H9 (cell line): ENCODE measurements at places on chromosomes 6 and 20.

- DNase-seq, result peak; percentile 59
These were observed 140.1 kb downstream of the KLHL32 start for GRCh38 chr6:97064578-97064977.

GRCh38 chr6:159899994-159900745 lies 9.4 kb downstream of the MAS1 start:
- DNase-seq, result no peak

DNA sequence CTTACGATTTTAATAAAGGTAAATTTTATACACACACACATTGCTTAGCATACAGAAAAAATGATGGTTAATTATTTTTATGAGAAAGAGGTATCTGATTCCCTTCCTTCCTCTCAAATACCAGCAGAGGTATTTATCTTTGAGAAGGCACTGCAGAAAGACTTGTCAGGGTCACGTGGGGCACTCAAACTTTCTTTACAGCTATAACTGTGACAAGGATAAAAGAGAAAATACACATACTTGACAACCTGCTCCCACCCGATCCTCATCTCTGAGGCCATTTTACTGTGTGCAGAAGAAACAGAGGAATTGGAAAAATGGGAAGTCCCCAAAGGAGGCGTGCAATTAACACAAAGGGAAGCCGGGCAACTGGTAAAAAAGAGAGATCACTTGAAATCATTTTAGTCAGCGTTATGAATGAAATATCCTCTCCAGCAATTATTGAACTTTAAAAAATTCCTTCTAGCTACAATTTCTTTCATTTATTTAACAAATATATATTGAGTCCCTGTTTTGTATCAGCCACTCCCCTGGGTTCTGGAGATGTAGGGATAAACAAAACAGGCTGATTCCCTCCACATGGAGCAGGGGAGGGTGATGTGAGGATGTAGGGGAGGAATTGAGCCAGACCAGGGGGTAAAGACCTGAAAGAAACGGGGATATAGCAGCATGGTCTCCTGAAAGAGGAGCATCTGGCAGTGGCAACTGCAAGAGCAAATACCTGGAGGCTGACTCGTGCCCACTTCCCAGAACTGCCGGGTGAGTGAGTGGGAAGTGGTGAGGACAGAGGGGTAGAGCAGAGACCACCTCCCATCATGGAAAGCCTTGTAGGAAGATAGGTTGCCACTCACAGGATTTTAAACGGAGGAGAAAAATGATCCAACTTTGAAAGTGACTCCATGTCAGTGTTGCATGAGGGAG lies 510.3 kb downstream of the KIF16B start:
- DNase-seq, result no peak

DNA sequence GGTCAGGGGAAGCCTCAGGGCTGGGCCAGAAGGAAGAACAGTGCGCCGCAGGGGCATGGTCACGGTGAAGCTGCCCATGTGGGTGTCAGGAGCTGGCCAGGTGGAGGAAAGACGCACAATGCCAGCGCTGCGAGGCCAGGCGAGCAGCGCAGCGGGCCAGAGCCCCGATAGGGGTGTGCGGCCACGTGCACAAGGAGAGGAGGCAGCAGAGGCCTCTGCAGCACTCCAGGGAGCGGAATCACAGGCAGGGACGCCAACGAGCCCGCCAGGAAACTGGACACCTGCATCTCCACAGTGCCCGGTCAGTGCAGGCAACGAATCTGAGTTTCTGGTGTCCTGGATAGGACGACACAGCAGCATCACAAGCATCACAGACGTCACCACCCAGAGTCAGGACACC lies 35.7 kb downstream of the TAF4 start:
- DNase-seq, result no peak

DNA sequence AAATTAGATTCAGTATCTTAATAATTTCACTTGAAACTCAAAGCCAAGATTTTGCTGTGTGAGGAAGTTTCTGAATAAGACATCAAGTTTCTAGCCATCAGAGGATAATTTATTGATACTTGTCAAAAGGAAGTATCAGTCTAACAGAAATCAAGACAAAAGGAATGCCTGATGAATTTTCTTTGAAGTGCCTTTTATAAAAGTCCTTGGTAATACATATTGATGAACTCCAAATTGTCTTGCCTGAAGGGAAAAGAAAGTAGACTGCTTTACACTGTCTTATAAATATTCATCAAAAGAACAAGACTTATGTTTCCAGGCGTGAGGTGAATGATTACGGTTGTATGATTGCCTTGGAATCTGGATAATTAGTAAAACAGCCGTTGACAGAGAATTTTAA lies 986.0 kb upstream of the MAP3K7 start:
- no peak for DNase-seq

- DNase-seq, result no peak
These were observed 16.5 kb upstream of the FOXQ1 start for GRCh38 chr6:1295420-1295819.

- DNase-seq, result no peak
These were observed 14.9 kb upstream of the RFPL4B start for GRCh38 chr6:112332274-112332673.

DNA sequence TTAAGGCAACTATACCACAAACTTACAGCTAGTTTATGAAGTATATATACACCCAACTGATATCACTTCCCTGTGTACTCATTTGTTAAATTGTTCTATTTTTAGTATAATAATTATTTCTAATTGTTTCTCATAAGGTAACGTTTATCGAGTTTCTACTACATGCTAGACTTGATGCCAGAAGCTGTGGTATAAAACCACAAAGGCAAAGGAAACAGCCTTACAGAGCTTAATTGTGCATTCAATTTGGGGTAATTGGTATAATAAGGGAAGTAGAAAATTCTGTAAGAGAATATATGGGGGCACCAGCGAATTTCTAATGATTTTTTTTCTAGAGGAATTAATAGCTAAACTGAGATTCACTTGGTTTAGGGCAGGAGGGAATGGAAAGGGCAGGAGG lies 183.9 kb downstream of the GRM1 start:
- DNase-seq, result no peak

DNA sequence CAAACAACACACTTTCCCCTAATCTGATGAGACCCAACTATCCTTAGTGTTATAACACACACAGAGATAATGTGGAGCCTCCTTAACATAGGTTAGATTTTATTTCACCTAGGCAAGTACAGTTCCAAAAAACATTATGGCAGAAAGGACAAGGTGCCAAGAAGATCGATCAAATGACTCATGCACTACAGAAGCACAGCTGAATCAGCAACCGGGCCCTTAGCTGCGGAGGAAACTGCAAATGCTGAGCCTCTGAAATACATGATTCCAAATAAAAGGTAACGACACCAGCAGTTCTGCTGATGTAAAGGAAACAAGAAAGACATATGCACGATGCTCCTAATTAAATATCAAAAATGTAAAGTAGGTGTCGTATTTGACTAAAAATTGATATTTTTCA lies 19.9 kb upstream of the MUC21 start:
- no peak for DNase-seq

GRCh38 chr20:53800883-53801604 lies 207.4 kb upstream of the ZNF217 start:
- no peak for DNase-seq

GRCh38 chr6:166192136-166192535 lies 24.5 kb upstream of the TBXT start:
- no peak for DNase-seq

DNA sequence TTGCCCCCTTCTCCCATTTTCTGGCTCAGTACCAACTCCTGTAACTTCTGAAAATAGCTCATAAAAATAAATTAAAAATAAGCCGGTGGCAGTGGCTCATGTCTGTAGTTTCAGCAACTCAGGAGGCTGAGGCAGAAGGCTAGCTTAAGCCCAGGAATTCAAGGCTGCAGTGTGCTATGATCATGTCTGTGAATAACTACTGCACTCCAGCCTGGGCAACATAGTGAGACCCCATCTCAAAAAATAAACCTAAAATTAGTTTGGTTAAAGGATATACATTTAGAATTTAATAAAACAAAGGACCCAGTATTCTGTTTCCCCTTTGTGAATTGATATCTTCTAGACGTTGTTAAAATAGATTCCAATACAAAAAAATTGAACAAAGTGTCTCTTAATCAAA lies 10.5 kb downstream of the PRDM13 start:
- DNase-seq, result no peak

DNA sequence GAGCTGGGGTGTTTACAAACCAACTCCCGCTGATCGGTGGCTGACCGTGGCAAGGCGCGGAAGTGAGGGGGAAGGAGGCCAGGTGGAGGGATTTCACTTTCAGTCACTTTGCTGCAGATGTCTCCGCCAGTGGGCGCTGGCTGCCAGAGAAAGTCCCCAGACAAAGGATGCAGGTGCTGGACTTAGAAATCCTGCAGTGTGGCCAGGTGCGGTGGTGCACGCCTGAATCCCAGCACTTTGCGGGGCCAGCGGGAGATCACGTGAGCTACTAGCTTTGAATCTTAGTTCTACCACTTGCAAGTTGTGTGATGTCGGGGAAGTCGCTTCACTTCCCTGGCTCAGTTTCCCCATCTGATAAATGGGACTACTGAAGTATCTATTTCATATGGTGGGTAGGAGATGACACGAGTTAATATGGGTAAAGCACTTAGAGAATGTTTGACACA lies 180.4 kb downstream of the ZNF217 start:
- DNase-seq, result peak; percentile 94

DNA sequence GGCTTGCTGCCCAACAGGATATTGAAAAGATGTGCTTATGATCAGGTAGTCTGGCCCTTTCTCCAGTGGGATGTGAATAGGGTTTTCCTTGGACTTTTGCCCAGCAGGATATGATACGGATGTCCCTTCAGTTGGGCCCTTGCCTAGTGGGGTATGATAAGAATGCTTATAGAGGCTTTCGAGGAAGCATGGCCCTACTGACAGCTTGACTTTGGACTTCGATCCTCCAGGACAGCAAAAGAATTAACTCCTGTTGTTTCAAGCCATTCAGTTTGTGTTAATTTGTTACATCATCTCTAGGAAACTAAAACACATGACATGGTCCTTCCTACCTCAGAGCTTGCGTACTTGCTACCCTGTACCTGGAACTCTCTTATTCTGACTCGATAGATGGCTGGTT lies 9.7 kb upstream of the ZNF334 start:
- DNase-seq, result no peak

DNA sequence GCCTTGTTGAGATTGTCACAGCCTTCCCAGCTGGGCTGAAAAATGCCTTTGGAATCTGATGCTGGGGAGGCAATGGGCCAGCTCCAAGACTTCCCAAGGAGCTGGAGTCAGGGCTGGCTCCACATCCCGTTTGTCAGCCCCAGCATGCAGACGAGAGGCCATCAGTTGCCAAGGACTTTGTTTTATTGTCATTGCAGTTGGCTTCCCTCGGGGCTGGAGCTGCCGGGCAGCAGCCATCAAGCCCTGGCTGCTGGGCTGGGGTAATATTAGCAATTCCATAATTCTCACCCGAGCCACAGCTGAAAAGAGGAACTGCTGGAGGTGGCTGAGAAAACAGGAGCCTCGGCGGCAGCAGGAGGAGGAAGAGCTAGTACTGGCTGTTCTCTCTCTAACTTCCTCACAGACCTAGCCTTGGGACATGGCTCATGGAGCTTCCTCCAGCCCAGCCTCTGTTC lies 182.5 kb downstream of the CDC5L start:
- peak; percentile 35 for DNase-seq

GRCh38 chr6:93424303-93425064 lies 5.1 kb upstream of the EPHA7 start:
- no peak for DNase-seq

DNA sequence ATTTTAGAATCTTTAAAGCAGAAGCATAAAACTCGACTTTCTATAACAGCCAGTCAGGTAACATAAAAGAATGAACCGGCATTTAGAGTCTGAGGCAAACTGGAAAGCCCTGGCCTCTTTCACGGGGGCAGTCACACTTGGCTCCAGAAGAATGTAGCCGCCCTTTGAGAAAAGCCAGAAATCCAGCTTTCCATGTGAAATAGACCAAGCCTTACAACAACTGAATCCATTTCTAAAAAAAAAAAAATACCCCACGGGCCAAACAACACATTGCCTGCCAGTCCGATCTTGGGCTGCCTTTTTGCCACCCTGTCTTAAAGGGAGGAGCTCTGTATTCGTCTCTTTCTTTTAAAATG lies 252.9 kb upstream of the TAB2 start:
- no peak for DNase-seq

- DNase-seq, result no peak
These were observed 25.4 kb upstream of the GMNN start for GRCh38 chr6:24749297-24749696.

GRCh38 chr6:45002390-45003105 lies 325.6 kb upstream of the RUNX2 start:
- no peak for DNase-seq

- peak; percentile 67 for DNase-seq
These were observed 83.8 kb downstream of the FNDC1 start for GRCh38 chr6:159252955-159253508.

DNA sequence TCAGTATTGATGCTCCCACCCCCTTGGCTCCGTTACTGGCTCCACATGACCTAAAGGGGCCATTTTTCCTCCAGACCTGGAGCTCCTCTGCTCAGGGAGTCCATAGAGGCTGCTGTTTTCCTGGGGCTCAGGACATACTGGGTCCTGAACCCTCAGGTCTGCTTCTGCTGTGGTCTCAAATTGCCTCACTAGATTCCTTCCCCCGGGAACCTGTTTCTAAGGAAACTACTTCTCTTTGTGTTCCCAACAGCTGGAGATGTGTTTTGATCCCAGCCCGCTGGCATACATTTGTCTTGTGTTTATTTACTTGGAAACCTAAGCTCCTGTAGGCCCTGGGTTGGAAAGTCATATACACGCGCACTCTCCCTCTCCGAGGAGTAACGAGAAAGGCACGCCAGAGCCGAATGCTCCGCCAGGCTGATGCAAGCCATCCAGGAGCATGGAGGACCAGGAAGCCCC lies 222.8 kb downstream of the UST start:
- DNase-seq, result no peak

GRCh38 chr6:42454428-42454791 lies 2.7 kb upstream of the TRERF1 start:
- peak; percentile 55 for DNase-seq

DNA sequence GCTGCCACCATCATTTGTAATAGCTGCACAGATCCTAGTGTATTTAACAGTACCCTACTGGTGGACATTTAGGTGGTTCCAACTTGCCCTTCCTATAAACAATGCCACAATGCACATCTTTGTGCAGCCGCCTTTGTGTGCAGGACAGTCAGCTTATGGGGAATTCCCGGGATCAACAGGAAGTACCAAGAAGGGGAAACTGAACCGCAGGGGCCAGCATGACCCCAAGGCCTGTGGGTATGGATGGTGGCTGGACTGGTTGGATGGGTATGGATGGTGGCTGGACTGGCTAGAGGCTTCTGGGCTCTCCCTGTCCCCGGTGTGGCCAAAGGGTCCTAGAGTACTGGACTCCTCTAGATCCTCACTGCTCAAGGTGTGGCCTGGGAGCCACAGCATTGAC lies 46.7 kb downstream of the CEBPB start:
- no peak for DNase-seq

DNA sequence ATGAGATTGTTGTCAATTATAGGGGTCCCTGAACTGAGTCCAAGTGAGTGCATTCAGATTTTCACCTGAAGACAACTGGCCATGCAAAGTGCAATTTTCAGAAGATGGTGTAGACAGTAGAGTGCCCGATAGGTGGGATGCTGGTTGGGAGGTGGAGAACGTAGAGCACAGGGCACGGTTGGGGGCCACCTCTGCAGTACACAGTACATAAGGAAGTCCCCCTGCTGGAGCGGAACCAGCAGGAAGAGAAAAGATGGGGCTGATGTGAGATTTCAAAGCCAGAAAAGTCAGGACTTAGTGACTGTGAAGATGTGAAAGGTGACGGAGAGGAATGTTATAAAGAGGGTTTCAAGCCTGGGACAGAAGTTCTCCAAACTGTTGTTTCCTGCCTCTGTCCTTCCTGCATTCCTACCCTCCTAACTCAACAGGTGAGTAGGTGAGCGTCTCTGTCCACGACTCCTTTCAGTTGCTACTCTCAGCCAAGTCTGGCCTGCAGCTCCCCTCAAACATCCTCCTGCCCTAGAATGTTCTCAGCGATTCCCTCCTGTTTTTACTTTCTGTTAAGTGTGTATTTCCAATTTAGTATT lies 330.8 kb downstream of the PRL start:
- DNase-seq, result peak; percentile 34
